CD4-positive, alpha-beta T cell treated with Interferon gamma for 1 hour (primary cell): ENCODE measurements at places on chromosomes 12 and 14.

DNA sequence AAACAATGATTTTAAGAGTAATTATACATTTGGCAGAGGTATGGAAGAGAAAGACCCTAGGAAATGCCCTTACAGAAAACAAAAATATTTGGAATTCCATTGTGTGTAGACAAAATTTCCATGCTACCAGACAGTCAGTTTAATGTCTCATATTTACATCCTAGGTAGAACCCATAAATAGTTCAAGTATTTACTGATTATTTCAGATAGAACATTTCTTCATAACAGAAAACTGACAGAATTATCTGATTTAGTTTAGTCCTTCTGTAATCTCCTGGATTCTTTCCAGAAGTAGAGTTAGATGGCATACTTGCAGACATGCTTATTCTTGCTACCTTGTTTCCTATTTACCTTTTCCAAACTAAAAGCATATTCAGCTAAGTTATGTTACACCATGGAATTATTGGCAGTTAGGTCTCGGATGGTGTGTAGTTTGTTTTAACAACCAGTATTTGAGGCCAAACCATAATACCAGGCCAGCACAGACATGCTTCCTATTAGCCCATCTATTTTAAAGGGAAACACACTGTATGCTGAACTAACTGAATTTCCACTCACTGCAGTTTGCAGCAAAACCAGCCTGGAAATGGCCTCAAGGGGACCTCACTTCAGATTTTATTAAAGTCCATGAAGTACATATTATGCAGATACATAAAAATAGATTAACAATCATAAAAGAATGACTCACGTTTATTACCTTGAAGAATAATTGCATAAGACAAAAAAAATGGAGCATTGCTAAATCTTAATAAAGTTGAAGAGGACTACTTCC lies 126.6 kb upstream of the LRIG3 start:
- no peak for DNase-seq

GRCh38 chr12:68557011-68557730 lies 53.5 kb upstream of the RAP1B start:
- DNase-seq: no peak

- no peak for DNase-seq
Measured at GRCh38 chr14:47226877-47227520, 448.4 kb downstream of the MDGA2 start.

- no peak for DNase-seq
Measured at GRCh38 chr14:102645746-102646440, 53.4 kb downstream of the RCOR1 start.

- DNase-seq: no peak
Measured at GRCh38 chr14:98682033-98682432, 590.0 kb downstream of the BCL11B start.

GRCh38 chr12:18383203-18383602 lies 121.9 kb downstream of the PIK3C2G start:
- no peak for DNase-seq

DNA sequence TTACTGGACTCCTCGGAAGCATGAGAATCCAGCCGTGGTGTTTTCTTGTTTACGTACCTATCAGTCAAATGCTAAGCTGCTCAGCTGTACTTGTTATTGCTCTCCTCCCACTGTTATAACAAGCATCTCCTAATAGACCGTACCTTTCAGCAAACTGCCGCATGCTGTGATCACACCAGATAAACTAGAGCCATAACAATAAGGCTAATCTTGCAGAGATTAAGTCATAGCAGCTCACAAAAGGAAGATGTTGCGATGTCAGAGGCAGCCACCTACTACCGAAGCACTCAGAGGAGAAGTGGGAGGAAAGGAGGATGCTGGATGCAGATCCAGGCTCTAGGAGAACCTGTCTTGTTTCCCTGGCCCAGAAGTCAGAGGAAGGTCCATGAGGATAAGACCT lies 196.0 kb downstream of the GALC start:
- DNase-seq: no peak

DNA sequence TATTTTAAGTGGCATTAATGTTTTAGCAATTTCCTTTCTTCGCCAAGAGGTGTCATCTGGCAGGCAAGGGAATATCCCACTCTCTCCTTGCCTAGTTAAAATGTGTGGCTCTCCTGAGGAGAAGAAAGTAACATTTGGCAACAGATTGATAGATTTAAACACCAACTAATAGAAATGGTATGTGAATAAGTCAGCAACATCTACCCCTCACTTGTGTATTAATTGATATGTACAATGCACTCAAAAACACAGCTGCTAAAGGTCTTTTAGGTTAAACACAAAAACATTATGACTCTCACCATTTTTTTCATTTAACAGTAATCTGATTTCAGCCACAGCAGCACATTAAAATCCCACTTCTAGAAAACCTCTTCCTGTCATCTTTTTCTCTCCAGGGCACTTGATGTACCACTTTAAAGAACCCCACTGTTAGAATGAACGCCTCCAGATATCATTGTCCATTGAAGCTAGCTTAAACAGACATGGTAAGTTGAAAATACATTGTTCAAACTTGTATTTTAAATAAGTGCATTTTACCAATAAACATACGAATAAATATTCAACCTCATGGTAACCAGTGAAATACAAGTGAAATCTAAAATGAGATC lies 151.7 kb downstream of the RPAP3 start:
- no peak for DNase-seq
